ENCODE measurements at places on chromosomes 7 and 10. TPM values are rescaled to one million over a fixed set of nuclear protein-coding genes. Genes with fewer than 3 reads are reported as not detected.

CTAGE4 gene
- total RNA-seq = 0.84 TPM

BTBD16 gene
- 0.88 TPM for total RNA-seq

CLDN3 gene
- 69.4 TPM for total RNA-seq

ZNF783 gene
- 2.3 TPM for total RNA-seq

MARVELD1 gene
- total RNA-seq = 58.1 TPM

RET gene
- 0.37 TPM for total RNA-seq

SUPV3L1 gene
- total RNA-seq = 23.5 TPM

STEAP1B gene
- total RNA-seq = not detected

GRID2IP gene
- not detected for total RNA-seq

AHR gene
- 36.1 TPM for total RNA-seq

FAM13C gene
- not detected for total RNA-seq

CNOT4 gene
- total RNA-seq = 2.0 TPM

SPDYE6 gene
- total RNA-seq = not detected

SSC4D gene
- 11.0 TPM for total RNA-seq

UNCX gene
- total RNA-seq = not detected

CTBP2 gene
- total RNA-seq = 82.7 TPM

PRKAR2B gene
- total RNA-seq = 12.5 TPM

IFIT1B gene
- not detected for total RNA-seq

MBL2 gene
- total RNA-seq = 0.17 TPM

CALHM1 gene
- not detected for total RNA-seq

CCDC172 gene
- not detected for total RNA-seq

C10orf67 gene
- total RNA-seq = 0.14 TPM

ANKRD2 gene
- total RNA-seq = 19.4 TPM

COX15 gene
- total RNA-seq = 25.3 TPM

FAM24B gene
- total RNA-seq = 2.5 TPM

C10orf62 gene
- total RNA-seq = 0.41 TPM

GIMAP8 gene
- total RNA-seq = not detected

CEP41 gene
- 13.2 TPM for total RNA-seq

RNF32 gene
- total RNA-seq = 2.6 TPM

TIMM23 gene
- total RNA-seq = 141 TPM

TRPV5 gene
- not detected for total RNA-seq

SPDYE1 gene
- not detected for total RNA-seq

GPRIN2 gene
- total RNA-seq = 6.3 TPM

ANKRD26 gene
- 5.2 TPM for total RNA-seq

SPOCK2 gene
- 0.41 TPM for total RNA-seq

FGFR2 gene
- total RNA-seq = 7.4 TPM

CALML3 gene
- not detected for total RNA-seq

STOX1 gene
- 0.68 TPM for total RNA-seq

PGAM2 gene
- not detected for total RNA-seq

ERVW-1 gene
- total RNA-seq = not detected

GRM3 gene
- not detected for total RNA-seq

CAMK2B gene
- 0.14 TPM for total RNA-seq

SGPL1 gene
- 25.5 TPM for total RNA-seq

ADIRF gene
- total RNA-seq = not detected

ASZ1 gene
- total RNA-seq = not detected

COL28A1 gene
- total RNA-seq = 0.84 TPM

GRID1 gene
- total RNA-seq = 2.6 TPM

PSD gene
- total RNA-seq = 0.78 TPM

MUC12 gene
- total RNA-seq = not detected

INHBA gene
- total RNA-seq = 14.4 TPM

SNCG gene
- 315 TPM for total RNA-seq

C7orf33 gene
- total RNA-seq = not detected

NPFFR1 gene
- not detected for total RNA-seq

BMPER gene
- total RNA-seq = not detected

SPDYE9 gene
- total RNA-seq = not detected

PNLIP gene
- not detected for total RNA-seq

All from Caki2 (cell line).